ENCODE measurements at places on chromosomes 5 and 9.

DNA sequence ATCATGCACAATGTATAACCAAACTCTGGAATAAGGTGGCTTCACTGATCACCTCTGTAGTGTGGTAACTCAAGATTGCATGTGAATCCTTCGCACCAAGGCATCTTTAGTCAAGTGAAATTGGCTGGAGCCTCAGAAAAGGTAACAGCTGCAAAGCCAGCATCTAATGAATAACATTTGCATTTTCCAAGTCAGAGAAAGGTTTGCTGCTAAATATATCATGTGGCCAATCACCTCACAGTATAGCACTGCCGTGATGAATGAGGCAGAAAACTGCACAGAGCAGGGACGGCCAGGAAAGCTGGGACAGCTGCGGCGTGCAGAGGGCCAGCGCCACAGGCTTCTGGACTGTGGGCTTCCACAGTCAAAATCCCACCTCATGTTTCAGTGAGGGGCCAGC, 18.5 kb downstream of the MRPS27 start:
- no peak for DNase-seq

GRCh38 chr5:141523991-141524390, 35.1 kb downstream of the PCDHGC5 start:
- DNase-seq, result no peak

- DNase-seq, result no peak
Observed at GRCh38 chr9:37542895-37543294, 33.3 kb downstream of the FBXO10 start.

DNA sequence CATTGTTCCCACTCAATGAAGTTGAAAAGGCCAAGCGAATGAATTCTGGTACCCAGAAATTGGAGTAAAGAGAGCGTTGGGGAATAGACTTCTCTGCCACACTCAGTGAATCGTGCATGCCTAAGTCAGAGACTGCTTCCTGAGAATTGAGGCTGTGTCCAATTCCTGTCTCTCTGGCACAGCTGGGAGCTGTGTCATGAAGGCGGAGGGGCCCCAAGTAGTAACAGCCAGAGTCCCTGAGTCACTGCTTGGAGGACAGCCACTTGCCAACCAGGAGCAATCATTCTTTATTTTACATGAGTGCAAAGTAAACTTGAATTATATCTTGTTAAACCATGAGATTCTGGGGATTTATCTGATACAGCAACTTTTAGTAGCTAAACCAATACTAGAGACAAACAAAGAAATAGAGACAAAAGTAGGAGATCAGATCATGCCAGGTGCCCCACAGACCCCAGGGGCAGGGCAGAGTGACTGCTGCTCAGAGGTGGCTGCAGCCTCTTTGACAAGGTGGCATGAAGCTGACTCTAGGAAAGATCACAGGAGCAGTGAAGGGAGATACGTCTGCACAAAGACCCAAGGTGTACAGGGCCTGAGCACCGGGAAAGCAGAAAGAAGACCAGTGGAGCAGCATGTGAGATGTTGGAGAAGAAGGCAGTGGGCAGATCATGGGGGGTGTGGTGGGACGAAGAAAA, 246.0 kb downstream of the GADD45G start:
- no peak for DNase-seq

- DNase-seq, result no peak
Observed at GRCh38 chr9:97373331-97373730, 38.6 kb upstream of the TDRD7 start.

- DNase-seq, result no peak
Observed at GRCh38 chr5:109740966-109741365, 51.2 kb downstream of the MAN2A1 start.

GRCh38 chr9:463455-464171, 248.9 kb downstream of the DOCK8 start:
- DNase-seq, result no peak

DNA sequence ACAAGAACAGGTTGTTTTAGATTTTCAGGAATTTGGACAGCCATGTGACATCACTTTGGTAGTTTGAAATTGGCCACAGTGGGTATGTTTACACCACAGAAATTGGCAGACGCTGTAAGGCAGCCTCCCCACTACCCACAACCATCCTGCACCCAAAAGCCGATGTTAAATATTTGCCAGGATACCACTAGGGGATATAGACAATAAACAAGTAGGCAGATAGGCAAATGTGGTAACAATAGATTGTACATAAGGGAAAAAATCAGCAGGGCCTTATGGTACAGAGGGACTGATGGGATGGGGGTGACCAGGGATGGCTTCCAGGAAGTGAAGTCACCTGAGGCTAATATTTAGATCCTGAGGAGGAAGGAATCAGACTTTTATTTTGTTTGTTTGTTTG, 31.1 kb upstream of the DUSP1 start:
- DNase-seq, result no peak
